ENCODE measurements at places on chromosomes 12 and 14. TPM values are rescaled to one million over a fixed set of nuclear protein-coding genes. Genes with fewer than 3 reads are reported as not detected.

GRCh38 chr12:685388-685787, 22.1 kb upstream of the NINJ2 start:
- H3K4me1 ChIP-seq = no peaks in the 10 kb centered on the region
- no peak overlapping the region for H3K27ac ChIP-seq
- H3K36me3 ChIP-seq = no peaks in the 10 kb centered on the region
- no peak overlapping the region for H3K4me3 ChIP-seq
- DNase-seq = no peak

- no peak for DNase-seq
- H3K4me1 ChIP-seq = no peaks in the 10 kb centered on the region
- no peak overlapping the region for H3K4me3 ChIP-seq
Measured at GRCh38 chr12:96419576-96420276, 19.5 kb upstream of the CDK17 start.

DNA sequence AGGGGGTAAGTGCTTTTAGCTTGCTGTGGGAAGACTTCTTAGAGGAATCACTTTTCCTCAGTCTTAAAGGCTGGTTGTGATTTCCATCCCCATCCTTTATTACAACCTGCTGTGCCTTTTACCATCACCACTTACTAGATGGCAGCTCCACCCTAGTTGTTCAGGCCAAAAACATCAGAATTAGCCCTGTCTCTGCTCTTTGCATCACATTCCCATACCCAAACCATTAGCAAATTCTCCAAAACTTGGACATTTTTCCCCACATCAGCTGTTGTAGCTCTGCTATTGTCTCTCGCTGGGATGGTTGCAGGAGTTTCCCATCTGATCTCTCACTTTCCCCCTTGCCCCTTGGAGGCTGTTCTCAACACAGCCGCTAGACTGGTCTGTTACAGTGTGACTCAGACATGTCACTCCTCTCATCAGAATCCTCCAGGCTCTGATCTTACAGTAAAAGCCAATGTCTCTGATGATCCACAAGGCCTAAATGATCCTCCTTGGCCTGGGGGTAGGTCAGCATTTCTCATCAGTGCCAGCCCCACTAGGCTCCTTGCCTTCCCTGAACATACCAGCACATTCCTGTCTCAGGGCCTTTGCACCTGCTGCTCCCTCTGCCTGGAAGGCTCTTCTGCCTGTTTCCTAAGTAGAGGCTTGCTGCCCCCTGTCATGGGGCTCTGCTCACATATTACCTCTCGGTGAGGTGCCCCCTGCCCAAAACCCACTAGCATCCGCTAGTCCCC, 102.5 kb downstream of the BEGAIN start:
- H3K4me3 ChIP-seq = no peak overlapping the region
- peaks cover 7% of the 10 kb centered on the region for H3K36me3 ChIP-seq
- no peak overlapping the region for H3K27ac ChIP-seq
- no peaks in the 10 kb centered on the region for H3K27me3 ChIP-seq
- no peak for DNase-seq

DNA sequence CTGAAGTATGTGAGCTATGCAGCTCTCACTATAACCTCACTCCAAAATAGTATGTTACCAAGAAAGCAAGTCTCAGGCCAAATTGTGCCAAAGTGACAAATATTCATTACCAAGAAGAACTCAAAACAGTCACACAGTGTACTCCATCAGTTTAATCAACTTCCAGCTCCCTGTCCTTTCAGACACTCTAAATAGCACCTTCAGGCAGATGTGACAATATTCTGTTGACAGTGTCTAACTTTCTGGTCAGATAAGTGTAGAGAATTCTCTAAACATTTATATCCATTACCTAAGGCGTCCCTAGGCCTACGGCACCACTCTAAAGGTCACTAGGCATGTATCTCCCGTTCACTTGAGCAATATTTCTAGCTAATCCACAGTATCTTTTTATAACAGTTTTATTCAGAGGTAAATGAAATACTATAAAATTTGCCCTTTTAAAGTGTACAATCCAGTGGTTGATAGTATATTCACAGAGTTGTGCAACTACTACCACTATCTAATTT, 21.7 kb downstream of the CPNE8 start:
- H3K36me3 ChIP-seq = no peaks in the 10 kb centered on the region
- H3K27ac ChIP-seq = no peak overlapping the region
- H3K4me3 ChIP-seq = no peak overlapping the region
- peaks cover 24% of the 10 kb centered on the region for H3K4me1 ChIP-seq

STAT2 gene
- 161 TPM for total RNA-seq

- H3K27ac ChIP-seq = peak overlapping the region; percentile 90
- no peaks in the 10 kb centered on the region for H3K36me3 ChIP-seq
- H3K4me1 ChIP-seq = peaks cover 60% of the 10 kb centered on the region
- no peaks in the 10 kb centered on the region for H3K27me3 ChIP-seq
Measured at GRCh38 chr14:64711039-64711438, 6.8 kb downstream of the PLEKHG3 start.

- H3K36me3 ChIP-seq = no peaks in the 10 kb centered on the region
- H3K27ac ChIP-seq = no peak overlapping the region
- no peak for DNase-seq
- H3K4me3 ChIP-seq = no peak overlapping the region
- H3K27me3 ChIP-seq = no peaks in the 10 kb centered on the region
Measured at GRCh38 chr12:79532907-79533288, 157.9 kb downstream of the PAWR start.

ATP2A2 gene
- 226 TPM for total RNA-seq

CLEC12A gene
- 0.42 TPM for total RNA-seq

- peaks cover 4% of the 10 kb centered on the region for H3K4me1 ChIP-seq
- no peaks in the 10 kb centered on the region for H3K27me3 ChIP-seq
- no peaks in the 10 kb centered on the region for H3K36me3 ChIP-seq
- DNase-seq = no peak
Measured at GRCh38 chr14:103216857-103217256, 93.6 kb downstream of the TNFAIP2 start.

DNA sequence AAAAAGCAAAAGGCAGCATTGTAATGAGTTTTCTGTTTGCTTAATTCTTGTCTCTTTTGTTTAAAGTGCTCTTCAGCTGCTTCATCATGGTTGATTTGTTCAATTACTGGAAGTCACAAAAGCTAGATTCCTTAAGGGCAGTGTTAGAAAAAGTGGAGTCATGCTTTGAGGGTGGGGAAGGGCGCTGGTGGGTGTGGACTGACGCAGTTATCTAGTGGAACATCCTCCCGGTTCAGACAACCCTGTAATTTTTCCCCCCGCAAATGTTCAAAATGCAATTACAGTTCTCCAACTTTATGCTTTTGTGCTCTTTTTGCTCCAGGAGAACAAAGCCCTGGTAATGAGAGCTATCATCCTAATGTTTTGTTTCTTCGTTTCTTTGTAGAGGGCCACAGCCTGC, 2.1 kb downstream of the AKAP6 start:
- H3K36me3 ChIP-seq = no peaks in the 10 kb centered on the region
- no peak overlapping the region for H3K27ac ChIP-seq
- DNase-seq = no peak
- H3K4me3 ChIP-seq = no peak overlapping the region

ZNF891 gene
- 5.4 TPM for total RNA-seq

SERPINA5 gene
- 6.8 TPM for total RNA-seq

SDR9C7 gene
- total RNA-seq = 0.27 TPM
